ENCODE measurements at places on chromosomes 16 and 17.

GRCh38 chr17:68830313-68830712 lies 124.9 kb downstream of the ABCA8 start:
- no peak for DNase-seq

DNA sequence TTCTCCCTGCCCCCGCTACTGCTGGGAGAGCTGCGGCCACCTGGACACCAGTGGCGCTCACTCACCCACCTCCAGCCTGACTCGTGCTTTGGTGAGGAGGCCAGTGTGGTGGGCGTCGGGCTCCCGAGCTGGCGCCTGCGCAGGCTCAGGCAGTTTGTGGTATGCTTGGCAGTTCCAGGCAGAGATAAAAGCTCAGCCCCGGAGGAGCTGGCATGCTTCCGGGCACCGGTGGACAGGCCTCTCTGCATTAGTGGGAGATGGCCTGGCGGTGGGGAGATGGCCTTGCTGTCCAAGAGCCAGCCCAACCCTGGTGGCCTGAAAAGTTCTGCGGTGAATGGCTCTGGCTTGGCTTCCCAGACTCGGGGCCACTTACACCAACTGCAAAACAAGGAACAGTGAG lies 4.1 kb downstream of the ADGRG1 start:
- no peak for DNase-seq

DNA sequence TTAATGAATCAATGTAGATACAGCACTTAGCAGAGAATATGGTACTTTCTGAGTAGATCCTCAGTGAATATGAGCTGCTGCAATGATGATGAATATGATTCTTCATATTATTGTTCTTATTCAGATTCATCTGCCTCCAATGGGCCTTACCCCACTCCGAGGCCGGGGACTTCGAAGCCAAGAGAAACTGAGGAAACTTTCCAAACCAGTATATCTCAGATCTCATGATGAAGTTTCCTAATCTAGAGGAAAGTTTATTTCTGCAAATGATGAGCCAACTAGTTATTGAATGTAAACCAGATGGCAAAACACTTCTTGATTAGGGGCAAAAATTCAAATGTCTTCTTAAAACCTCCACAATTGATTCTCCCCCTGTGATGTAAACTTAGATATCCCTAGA lies 23.3 kb downstream of the LYRM1 start:
- no peak for DNase-seq

GRCh38 chr17:83145831-83146230 lies 66.4 kb downstream of the METRNL start:
- peak; percentile 60 for DNase-seq

- DNase-seq: no peak
These were observed 6.5 kb downstream of the WWP2 start for GRCh38 chr16:69768666-69769065.

DNA sequence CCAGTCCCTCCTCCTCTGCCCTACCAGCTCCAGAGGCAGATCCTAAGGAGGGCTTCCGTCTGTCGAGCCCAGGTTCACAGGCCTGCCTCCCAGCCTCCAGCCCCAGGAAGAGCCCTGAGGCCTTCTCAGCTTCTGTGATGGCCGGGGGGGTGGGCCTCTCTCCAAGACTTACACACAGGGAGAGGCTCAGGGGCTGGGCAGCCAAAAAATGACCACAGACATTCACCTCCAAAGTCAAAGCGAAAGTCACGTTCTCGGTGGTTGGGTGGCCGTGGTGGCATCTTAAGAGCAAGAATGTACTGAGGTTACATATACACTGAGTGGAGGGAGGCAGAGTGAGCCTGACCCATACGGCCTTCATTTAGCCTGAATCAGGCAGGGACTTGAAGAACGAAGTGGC lies 119.1 kb downstream of the CCDC182 start:
- DNase-seq: peak; percentile 51

GRCh38 chr17:8709006-8709405 lies 35.6 kb downstream of the CCDC42 start:
- DNase-seq: no peak

DNA sequence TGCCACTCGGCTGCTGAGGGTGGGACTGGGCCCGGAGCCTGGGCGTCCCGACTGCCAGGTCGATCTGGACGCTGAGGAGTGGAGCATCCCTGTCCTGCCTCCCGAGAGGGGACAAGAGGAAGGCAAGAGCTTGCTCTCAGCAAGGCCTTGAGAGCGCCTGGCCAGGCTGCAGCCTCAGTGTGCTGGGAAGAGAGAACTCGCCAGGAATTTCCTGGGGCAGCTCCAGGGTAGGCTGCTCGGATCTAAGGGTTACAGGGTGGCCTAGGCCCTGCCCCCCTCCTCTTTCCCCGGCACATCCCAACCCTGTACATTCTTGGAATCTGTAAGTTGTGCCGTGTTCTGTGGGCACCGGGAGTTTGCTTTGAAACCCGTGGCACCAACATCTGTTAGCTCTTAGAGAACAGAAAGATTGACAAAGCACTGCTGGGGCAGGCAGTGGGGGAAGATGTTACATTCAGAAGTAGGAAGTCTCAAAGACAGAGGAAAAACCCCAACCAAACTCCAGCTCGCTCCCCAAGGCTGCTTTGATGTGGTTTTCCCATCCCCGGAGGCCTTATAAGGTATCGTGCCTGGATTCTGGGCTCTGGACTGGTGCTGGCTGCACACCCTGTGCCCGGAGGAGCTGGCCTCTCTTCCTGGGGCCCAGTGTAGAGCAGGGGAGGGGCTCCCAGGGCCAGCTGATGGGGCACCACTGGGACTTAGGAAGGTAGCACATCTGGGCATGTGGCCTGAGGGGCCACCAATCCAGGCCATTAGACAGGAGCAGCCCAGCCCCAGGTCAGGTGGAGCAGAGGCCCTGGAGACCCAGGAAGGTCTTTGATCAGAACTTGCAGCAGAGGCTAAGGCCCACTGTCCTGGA lies 55.2 kb downstream of the NKD1 start:
- peak; percentile 94 for DNase-seq

DNA sequence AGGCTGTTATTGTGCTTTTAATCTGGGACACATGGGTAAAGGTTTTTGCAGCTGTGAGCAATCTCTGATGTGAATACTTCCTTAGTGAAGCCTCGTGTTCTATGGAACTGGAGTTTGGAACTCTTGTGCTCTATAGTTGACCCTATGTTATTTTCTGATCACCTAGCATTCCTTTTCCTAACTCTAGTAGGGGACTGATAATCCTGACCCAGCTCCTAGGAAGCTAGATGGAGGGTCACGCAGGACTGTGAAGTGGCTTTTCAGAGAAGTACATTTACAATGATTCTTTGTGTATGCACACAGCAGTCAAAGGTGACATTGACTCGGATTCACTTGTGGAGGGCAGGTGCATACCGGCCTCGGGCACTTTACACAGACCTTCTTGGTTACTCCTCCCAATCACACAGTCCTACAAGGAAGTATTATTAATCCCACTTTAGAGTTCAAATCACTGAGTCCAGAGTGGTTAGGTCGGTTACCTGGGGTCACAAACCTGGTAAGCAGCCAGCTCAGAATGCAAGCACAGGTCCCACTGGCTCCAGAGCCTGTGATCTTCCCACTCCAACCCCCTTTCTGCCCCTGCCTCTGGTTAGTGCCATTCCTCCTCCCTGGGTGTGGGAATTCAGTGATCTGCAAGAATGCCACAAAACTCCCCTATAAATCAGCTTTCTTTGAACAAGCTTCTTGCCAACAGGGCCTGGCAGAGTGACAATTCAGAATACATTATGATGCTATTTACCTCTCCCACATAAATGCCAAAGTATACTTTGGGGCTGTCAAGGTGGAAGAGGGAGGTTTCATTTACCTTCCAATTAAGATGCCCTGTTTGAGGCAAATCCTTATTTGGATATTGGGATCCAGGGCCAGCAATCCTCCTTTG lies 7.1 kb downstream of the CHD9NB start:
- DNase-seq: no peak

DNA sequence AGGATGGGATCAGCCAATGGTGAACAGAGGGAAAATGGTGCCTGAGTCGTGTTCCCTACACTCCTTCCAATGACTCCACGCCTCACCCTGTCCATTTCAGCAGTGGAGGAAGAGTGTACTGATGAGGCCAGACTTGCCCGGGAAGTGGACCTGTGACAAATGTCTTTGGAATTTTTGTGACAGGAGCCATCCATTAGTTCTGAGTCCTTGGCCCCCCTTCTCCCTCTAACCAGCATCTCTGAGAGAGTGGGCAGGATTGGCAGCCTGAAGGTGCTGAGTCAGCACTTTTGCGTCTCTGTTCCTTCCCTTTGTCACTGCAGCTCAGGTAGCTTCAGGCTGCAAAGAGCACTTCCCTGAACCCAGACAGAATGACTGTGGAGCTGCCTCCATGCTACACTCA lies 30.8 kb downstream of the BEAN1 start:
- no peak for DNase-seq

DNA sequence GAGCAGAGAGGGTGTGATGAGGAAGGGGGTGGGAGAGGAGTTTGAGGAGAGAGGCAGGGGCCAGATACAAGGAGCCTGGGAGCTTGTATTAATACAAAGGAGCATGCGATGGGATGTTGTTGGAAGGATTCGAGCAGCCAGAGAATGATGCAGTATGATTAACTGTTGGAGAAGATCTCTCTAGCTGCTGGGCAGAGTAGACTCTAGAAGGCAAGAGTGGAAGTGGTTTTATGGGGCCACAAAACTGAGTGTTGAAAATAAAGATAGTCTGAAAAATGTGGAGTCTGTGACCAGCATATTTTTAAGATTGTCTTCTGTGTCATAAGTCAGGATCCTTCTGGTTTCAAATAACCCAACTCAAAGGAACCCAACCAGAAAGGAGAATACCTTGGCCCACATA lies 98.3 kb downstream of the MSI2 start:
- DNase-seq: no peak

- no peak for DNase-seq
These were observed 152.7 kb downstream of the RAB11FIP4 start for GRCh38 chr17:31544186-31544585.

- DNase-seq: no peak
These were observed 175.2 kb downstream of the CCDC182 start for GRCh38 chr17:57569853-57570252.

GRCh38 chr17:1168533-1169220 lies 11.1 kb downstream of the ABR start:
- no peak for DNase-seq

DNA sequence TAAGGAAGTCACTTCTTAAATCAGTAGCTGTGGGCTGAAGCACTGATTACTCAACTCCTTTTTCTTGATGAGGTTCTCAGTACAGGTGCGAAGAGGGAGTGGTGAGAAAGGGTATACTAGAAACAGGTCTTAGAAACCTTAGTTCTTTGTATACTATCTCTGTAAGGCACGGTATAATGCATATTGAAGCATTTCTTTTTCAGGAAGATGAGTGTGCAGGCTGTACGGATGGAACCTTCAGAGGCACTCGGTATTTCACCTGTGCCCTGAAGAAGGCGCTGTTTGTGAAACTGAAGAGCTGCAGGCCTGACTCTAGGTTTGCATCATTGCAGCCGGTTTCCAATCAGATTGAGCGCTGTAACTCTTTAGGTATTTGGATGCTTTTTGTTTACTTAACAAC lies 39.2 kb downstream of the CYLD start:
- no peak for DNase-seq

- DNase-seq: no peak
These were observed 25.7 kb upstream of the NXPH3 start for GRCh38 chr17:49549691-49550678.

DNA sequence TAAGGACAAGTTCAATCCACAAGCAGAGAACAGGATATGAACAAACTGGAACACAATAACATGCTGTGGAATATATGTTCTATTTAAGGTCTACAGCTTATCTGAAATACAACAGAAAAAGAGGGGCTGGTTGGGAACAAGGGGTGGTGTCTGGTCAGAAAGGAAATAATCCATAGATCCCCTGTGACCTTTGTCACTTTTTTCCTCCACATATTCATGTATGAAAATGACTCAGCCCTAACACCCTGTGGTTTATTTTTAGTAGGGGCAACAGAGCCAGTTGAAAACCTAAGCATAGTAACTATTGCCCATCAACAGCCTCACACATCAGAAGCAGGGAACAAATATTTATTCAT lies 12.3 kb upstream of the SPAG9 start:
- no peak for DNase-seq

GRCh38 chr17:36503456-36504155 lies 17.1 kb downstream of the ZNHIT3 start:
- peak; percentile 42 for DNase-seq

DNA sequence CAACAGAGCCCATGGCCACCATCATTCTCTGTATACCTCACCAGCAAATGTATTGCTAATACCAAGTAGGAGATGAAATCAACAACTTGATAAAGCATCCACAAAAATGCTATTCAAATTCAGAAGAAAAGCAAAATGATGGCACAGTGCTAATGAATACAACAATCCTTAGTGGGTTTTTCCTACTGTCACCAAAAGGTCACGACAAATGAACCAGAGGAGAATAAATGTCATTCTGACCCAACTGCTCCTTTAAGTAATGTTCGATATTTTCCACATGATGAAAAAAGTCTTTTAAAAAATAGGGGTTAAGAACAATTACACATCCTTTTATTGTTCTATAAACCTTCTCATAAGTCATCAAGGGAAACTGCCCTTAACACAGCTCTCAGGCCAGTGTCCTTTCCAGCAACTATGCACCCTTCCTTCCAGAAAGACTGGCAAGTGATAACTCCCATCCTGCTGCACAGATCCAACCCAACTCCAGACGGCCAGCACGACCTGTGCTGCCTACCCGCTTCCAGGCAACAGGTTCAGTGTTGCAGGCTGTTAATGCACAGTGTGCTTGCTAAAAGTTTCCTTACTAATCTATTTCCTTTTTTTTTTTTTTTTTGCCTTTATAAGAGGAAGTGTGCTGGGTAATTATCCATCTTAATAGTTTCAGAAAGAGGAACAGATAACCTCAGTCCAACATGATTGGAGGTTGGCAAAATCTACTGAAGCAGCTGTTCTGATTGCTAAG lies 15.4 kb downstream of the FBXO31 start:
- DNase-seq: no peak

- no peak for DNase-seq
These were observed 45.7 kb downstream of the DYNLRB2 start for GRCh38 chr16:80586476-80586875.

DNA sequence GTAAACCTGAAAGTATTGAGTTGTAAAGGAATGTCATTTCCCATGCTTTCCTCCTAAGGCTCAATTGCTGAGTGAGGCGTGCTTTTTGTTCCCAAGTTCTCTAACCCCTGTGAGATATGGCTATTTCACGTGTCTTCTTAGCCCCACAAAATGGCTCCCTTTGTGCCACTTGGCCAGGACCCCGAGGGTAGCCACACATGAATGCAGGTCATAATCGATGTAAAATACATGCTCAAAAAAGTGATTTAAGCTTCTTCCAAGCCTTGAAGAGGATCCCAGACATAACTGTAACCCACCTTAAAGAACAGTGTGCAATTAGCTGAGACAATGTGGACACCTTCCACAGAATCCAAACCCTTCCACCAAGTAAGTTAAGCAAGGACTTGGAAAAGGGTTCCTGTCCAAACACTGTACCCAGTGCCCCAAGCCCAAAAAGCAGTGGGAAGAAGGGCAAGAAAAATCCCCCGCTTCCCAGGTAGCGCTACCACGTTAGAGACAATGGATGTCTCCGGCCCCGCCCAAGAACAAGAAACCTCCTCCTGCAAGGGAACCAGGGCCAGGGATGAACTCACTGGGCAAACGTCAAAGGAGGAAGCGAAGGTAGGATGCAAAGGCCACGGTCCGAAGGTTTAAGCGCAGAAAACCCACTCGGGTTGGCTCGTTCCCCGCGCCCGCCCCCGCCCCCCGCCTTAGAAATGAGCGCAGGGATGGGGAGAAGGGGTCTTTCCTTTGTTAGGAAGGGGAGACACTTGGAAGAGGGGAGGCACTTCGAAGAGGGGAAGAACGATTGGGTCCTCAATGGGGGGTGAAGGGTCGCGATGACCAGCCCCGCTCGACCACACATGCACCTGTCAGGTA lies 1.2 kb downstream of the JPT1 start:
- peak; percentile 55 for DNase-seq

GRCh38 chr17:9802294-9802693 lies 10.9 kb upstream of the DHRS7C start:
- no peak for DNase-seq

GRCh38 chr17:77382966-77383612 lies 242.3 kb downstream of the SEC14L1 start:
- DNase-seq: no peak
